ENCODE measurements at places on chromosomes 7 and 10.
A peak's percentile ranks its signal among the peaks of the same experiment; 100 is the strongest.

- DNase-seq, result no peak
These were observed 1017.5 kb downstream of the SORCS1 start for GRCh38 chr10:106147021-106147420.

- peak; percentile 48 for DNase-seq
These were observed 162.0 kb downstream of the KLF6 start for GRCh38 chr10:3622845-3623621.

DNA sequence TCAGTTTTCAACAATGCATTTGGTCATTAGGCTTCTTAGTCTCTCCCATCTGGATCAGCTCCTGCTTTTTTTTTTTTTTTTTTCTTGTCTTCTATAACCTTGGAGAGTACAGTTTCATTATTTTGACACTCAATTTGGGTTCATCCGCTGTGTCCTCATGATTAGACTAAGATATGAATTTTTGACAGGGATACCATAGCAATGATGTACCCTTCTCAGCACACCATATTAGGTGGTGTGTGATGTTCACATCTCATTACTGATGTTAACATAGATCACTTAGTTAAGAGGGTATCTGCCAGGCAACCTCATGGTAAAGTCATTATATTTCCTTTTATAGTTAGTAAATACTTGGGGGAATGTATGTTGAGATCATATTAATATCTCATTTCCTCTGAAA lies 445.5 kb upstream of the IGFBP3 start:
- DNase-seq, result no peak

DNA sequence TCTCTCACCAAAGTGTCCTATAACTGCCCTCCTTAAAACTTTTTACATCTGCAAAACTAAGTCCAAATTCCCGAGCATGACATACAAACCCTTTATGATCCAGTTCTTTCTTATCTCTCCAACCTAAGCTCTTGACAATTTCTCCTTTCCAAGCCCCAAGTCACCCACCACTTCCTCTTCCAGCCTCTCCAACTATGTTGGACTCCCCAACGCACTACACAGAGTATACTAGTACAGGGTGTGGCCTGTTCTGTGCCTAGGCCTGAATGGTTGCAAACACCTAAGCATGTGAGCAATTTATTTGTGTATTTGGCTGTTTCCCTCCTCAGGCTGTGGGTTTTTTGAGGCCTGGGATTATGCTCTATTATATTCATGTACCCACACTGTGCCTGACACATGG lies 101.2 kb upstream of the APBB1IP start:
- DNase-seq, result no peak

GRCh38 chr10:84193846-84194423 lies 402 bp upstream of the CDHR1 start:
- DNase-seq, result no peak

- DNase-seq, result no peak
These were observed 21.3 kb upstream of the NUB1 start for GRCh38 chr7:151320263-151320845.

DNA sequence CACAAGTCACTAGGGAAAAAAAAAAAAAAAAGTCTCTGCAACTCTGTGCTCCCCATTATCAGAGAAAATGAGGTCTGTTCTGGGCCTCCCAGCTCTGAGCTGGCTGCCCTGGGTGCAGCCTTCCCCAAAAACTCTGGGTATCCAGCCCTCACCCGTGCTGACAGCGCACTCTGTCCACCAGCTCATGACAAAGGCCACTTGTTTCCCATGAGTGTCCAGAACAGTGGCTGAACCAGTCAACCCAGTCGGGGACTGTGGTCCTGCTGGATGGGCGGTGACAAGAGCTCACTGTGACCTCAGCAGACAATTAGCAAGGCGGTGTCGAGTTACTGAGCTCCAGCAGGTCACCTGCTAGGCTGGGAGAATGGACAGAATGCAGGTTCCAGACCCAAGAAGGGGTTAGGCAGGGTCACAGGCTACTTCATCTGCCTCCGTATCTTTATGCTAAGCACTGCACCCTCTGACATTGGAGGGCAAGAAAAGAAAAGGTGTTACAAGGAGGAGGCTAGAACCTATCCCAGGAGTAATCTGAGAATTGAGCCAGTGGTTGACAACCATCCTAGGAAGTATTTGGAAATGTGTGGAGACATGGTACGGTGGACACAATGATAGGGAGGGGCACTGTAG lies 37.2 kb downstream of the DLG5 start:
- no peak for DNase-seq

- peak; percentile 60 for DNase-seq
These were observed 50.3 kb downstream of the JAZF1 start for GRCh38 chr7:28130277-28130676.

GRCh38 chr7:19989906-19990305 lies 216.5 kb upstream of the TMEM196 start:
- no peak for DNase-seq

GRCh38 chr7:104142147-104142546 lies 65.7 kb downstream of the ORC5 start:
- DNase-seq, result no peak

GRCh38 chr7:104906556-104906955 lies 107.4 kb upstream of the KMT2E start:
- no peak for DNase-seq

GRCh38 chr7:2112261-2113198 lies 120.2 kb downstream of the MAD1L1 start:
- DNase-seq, result no peak

GRCh38 chr7:66257481-66257880 lies 52.3 kb downstream of the TPST1 start:
- DNase-seq, result no peak

DNA sequence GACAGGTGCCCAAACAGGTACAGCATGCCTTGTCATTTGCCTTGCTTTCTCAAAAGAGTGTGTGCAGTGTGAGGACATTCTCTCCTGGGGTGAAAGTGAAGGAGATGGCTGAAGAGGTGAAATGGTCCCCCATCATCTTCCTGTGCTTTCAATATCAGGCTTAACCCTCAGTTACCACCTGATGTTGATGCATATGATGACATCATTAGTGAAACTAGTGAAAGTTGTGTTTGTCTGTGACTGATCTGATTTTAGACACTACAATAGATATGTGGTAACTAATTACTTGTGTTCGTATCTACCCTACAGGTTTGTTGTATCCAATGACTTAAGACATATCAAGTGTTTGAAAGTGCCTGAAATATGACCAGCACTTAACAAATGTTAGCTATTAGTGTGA lies 24.4 kb upstream of the LRRC18 start:
- no peak for DNase-seq

DNA sequence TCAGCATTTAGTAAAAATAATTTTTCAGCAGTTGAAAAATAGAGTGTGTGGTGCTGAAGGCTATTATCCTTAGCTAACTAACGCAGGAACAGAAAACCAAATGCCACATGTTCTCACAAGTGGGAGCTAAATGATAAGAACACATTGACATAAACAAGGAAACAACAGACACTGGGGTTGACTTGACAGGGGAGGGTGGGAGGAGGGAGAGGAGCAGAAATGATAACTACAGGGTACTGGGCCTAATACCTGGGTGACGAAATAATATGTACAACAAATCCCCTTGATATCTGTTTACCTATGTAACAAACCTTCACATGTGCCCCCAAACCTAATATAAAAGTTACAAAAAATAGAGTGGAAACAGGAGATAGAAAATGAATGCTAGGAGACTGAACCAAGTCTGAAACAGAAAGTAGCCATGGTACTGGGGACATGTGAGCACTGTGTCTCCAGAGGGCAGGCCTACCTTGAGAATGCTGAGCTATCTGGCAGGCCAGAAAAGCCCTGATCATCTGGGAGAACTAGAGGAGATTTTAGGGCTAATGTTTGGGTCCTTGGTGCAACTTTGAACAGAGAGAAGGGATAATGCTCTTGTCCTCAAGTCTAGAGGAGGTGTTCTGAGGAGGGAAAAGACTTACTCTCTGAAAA lies 4.7 kb upstream of the EFCAB10 start:
- no peak for DNase-seq

DNA sequence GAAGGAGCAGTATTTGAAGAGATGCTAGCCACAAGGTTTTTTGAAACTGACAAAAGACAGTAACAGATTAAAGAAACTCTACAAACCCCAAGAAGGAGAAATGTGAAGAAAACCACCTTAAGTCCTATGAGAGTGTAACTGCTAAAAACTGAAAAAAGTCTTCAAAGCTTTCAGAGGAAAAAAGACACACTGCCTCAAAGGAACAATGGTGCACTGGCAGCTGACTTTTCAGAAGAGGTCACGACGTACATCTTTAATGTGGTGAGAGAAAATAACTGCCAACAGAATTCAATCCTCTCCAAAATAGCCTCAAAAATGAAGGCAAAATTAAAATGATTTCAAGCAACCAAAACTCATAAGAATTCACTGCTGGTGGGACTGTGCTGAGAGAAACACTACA lies 94.0 kb downstream of the VIPR2 start:
- DNase-seq, result no peak

GRCh38 chr7:98250789-98251188 lies 1.2 kb downstream of the TECPR1 start:
- DNase-seq, result no peak

DNA sequence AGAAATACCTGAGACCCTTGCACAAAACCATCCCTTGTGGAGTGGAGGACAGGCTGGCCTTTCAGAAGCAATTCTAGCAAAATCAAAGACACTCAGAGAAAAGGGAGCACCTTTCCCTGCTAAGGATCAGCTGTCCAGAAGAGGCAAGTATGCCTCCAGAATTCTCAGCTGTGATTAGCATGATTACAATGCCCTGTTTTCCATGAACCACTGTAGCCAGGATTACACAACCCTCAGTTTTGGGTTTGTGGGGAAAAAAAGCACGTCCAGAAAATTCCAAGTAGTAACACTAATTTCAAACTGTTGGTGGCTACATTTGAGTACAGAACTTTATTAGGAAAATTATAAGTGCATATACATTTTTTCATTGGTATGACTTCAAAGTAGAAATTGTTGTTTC lies 15.0 kb downstream of the CXCL12 start:
- no peak for DNase-seq

DNA sequence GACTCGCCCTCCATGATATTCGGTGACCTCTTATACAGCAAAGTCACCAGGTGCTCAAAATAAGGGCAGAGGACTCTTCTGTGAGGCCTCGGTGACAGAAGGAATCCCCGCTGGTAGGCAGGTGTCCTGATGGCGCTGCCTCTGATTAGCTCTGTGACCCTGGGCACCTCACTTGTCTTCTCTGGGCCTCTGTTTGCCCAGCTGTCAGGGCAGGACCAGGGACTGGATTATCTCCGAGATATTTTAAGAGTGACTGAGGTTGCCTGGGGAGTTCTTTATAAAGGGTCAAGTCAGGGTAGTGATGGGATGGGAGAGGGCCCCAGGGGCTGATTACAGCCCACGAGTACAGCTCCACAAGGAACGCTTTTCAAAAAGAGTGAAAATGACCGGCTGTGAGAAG lies 70.9 kb upstream of the SAMD8 start:
- DNase-seq, result no peak

Measured in brain microvascular endothelial cell (primary cell).